Right lobe of liver (tissue), 6 donors: ENCODE measurements at places on chromosomes 3 and 15.

- peak; percentile 39 for DNase-seq
These were observed 117.3 kb upstream of the PRR20G start for GRCh38 chr3:127405010-127405598.

DNA sequence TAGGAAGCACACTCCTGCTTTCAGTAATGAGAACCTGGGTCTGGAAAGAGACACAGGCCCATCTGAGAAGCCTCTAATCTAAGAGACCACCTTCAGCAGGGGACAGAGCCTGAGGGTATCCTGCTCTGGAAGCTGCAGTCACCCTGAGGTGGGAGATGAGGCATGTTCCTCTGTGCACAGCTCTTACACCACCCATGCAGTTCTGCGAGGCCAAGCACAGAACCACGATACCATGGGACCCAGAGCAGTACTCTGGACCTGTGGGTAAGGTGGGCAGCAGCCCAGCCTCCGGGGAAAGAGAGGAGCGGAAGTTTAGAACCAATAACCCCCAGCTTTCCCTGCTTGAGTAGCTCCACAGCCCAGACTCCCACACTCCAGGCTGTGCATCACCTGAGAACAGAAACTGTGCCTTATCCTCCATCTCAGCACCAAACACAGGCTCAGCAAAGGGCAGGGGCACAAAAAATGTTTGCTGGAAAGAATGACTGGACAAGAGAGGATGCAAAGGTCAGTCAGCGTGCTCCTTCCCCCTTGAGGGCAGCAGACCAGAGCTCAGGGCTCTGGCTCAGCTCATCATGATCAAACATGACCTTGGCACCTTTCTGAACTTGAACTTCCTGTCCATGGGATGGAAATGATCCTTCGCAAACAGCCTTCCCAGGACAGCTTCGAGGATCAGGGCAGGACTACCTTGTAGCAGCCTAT, 43.1 kb downstream of the RBPMS2 start:
- DNase-seq, result peak; percentile 71

DNA sequence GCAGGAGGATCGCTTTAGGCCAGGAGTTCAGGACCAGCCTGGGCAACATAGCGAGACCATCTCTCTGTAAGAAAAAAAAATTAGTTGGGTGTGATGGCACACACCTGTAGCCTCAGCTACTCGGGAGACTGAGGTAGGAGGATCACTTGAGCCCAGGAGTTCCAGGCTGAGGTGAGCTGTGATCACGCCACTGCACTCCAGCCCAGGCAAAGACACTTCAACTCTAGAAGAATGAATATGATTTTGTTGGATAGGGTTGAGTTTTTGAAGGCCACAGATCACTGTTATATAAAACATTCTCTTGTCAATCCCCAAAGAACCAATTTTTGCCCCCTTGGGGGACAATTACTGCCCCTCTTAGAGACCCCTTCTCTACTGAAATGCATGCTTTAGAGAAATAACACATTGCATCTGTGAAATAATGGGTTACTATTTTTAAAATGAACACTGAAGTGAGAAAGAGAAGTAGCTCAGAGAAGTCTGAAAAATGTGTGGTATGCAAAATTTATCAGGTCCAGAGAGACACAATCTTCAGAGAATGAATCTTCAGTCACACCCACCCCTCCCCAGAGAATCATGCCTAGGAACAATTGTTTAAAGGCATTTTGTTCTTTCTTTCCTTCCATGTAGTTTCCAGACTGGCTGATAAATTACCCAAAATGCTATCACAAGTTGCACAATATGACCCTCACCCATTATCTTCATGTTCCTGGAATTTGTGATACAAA, 42.7 kb downstream of the METTL6 start:
- DNase-seq, result no peak

GRCh38 chr3:155643581-155644165, 101.2 kb downstream of the PLCH1 start:
- DNase-seq, result no peak

- no peak for DNase-seq
These were observed 38.0 kb downstream of the MGLL start for GRCh38 chr3:127784283-127784682.

DNA sequence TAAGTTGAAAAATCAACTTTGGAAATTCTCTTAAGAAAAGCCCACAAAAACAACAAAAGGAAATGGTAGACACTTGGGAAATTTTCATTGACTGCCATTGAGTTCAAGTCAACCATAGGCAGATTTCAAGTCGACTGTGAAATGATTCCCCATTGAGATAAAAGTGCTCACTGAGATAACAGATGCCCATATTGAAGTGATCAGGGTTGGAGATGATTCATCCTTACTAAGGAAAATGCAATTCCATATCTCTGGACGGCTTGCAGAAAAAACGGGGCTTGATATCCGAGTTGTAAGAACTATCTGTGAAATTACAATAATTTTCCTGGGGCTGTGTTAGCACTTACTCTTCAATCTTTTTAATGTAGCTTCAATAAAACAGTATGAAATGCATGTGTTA, 373.1 kb upstream of the THRB start:
- DNase-seq, result no peak

DNA sequence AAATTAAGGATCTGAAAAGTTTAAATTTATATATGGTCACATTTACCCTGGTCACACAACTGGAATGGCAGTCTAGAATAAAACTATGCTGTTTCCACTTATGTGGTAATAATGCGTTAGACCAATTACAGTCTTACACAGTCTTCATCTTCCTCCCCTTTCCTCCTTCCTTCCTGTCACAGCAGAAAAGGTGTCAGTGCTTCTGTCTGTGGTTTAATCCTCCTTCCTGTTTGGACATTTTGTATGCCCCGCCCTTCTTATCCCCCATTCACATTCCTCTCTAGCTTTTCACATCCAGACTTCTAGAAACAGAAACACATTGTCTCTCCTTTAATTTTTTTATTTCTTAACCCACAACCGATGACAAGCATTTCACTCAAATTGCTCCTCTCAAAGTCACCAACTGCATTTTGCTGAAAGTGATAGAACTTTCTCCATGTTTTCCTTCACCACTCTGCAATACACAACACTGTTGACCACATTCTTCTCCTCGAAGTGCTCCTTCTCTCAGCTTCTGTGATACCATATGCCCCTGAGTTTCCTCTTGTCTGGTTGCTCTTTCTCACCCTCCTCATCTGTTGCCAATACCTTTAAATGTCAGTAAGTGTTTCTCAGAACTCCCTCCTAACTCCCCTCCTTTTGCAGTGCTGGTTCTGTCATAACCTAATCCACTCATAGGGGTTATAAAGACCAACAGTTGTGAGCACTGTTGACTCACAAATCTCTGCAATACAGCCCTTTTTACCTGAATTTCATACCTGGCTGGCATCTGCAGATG, 271.6 kb downstream of the UBE2E2 start:
- DNase-seq, result no peak

- DNase-seq, result no peak
These were observed 173.0 kb upstream of the RORA start for GRCh38 chr15:61401903-61402698.

DNA sequence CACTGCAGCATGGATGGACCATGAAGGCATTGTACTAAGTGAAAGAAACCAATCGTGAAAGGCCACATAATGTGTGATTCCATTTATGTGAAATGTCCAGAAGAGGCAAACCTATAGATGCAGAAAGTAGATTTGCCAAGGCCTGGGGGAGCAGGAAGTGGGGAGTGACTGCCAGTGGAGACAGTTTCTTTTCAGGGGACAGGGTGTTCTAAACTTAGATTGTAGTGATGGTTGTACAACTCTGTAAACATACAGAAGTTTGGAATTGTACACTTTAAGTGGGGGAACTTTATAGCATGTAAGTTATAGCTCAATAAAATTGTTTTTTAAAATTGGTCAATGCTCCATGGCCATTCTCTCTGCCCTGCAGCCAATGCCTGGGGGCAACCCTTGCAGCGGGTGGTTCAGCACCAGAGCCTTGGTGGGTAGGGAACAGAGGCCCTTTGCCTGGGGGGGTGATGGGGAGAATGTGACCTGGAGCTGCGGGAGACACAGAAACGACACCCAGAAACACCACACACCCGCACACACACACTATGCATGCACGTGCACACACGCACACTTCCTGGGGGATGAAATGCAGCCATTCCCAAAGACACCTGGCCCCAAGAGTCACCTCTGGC, 43.1 kb downstream of the DNAJB8 start:
- DNase-seq, result no peak

- DNase-seq, result no peak
These were observed 126.7 kb upstream of the SAMMSON start for GRCh38 chr3:69872783-69873378.

- no peak for DNase-seq
These were observed 331.0 kb upstream of the RARB start for GRCh38 chr3:25097023-25097422.

GRCh38 chr15:86644339-86644738, 564.7 kb downstream of the AGBL1 start:
- no peak for DNase-seq

- DNase-seq, result no peak
These were observed 47.6 kb downstream of the PSMD6 start for GRCh38 chr3:63975723-63976122.

- no peak for DNase-seq
These were observed 1.7 kb downstream of the SEMA3F start for GRCh38 chr3:50156549-50157493.

DNA sequence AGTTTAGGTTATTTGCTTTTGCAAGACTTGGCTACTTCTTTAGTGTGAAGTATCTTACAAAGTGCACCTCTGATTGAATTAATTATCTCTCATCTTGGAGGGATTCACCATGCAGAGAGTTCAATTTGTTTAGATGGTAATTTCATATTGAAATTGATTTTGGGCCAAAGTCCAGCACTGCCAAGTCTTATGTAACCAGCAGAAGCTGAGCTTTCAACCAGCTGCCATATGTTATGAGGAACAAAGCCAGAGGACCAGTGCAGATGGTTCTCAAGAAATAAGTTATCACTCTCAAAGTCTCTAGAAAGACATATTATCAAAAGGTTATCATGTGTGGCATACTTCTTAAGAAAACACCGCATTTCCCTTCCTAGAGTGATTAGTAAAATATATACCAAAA, 29.0 kb downstream of the ABHD6 start:
- DNase-seq, result no peak

DNA sequence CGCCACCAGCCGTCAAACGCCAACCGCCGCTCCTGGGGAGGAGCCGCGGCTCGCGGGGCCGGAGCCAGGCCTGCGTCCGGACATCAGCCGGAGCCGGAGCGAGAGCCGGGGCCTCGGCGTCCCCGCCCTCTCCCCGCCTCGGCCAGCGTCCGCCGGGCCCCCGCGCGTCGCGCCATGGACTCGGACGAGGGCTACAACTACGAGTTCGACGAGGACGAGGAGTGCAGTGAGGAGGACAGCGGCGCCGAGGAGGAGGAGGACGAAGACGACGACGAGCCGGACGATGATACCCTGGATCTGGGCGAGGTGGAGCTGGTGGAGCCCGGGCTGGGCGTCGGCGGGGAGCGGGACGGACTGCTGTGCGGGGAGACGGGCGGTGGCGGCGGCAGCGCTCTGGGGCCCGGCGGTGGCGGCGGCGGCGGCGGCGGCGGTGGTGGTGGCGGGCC, 359 bp downstream of the ARIH1 start:
- DNase-seq, result peak; percentile 52

GRCh38 chr3:46061108-46061720, 33.9 kb upstream of the XCR1 start:
- no peak for DNase-seq

GRCh38 chr3:177994976-177995375, 541.3 kb upstream of the KCNMB2 start:
- DNase-seq, result no peak

- no peak for DNase-seq
These were observed 98.0 kb upstream of the TNIK start for GRCh38 chr3:171558188-171558696.

- no peak for DNase-seq
These were observed 54.5 kb upstream of the ATP11B start for GRCh38 chr3:182738583-182739411.

GRCh38 chr3:149898771-149899170, 71.9 kb downstream of the PFN2 start:
- no peak for DNase-seq

GRCh38 chr3:182632077-182632393, 161.3 kb upstream of the ATP11B start:
- DNase-seq, result no peak

DNA sequence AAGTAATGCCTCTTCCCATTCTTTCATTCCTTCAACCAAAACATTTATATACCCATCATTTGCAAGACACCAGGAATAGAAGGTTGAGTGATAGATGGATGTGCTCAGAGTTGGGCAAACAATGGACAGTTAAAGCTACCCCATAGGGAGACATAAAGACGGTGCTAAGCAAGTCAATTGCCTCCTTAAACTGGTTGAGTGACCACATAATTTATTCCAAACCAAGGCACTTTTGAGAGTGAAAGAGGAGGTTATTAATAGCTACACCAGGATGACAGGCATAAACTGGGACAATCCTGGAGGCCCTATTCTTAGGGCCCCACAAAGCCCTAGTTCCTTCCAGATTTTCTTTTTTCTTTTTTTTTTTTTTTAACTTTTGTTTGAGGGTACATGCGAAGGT, 21.4 kb upstream of the DYNC1LI1 start:
- DNase-seq, result no peak

GRCh38 chr3:33218446-33219174, at the start of gene SUSD5:
SUSD5 (minus strand) TSS chr3:33218810; CDS start chr3:33218797, 13 bp downstream.
- DNase-seq, result no peak

GRCh38 chr15:83732196-83732595, 78.3 kb downstream of the ADAMTSL3 start:
- no peak for DNase-seq

DNA sequence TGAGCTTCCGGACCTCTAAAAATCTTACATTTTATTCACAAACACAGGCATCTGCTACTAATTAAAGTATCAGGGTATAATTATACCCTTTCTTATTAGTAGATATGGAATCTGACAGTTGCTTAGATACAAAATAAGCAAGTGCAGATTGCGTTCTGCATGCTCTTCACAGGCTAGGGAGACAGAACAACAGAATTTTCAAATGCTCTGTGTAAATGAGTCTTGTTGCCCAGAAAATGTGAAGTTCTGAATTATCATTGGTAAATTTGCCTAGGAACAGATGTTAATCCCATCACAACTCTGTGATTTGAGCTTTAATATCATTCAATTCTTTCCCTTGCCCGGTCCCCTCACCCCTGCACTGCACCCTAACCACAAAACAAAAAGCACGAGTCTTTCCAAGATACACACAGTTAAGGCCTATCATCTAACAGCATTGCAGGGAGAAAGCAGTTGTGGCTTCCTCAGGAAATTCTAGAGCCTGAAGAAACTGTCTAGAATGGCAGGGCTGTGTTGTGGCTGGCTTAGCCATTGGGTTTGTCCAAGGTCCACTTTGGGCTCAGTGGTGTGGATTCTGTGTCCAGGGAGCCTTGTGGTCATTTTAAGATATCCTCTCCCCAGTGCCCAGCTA, 119.8 kb downstream of the PDCD6IP start:
- DNase-seq, result no peak

- DNase-seq, result no peak
These were observed 19.2 kb downstream of the CAND2 start for GRCh38 chr3:12815719-12816118.

- DNase-seq, result no peak
These were observed 26.1 kb downstream of the SEC61A1 start for GRCh38 chr3:128078322-128078721.

- no peak for DNase-seq
These were observed 21.6 kb downstream of the B3GNT5 start for GRCh38 chr3:183274609-183275008.
